ENCODE measurements at places on chromosomes 1 and 21.

DNA sequence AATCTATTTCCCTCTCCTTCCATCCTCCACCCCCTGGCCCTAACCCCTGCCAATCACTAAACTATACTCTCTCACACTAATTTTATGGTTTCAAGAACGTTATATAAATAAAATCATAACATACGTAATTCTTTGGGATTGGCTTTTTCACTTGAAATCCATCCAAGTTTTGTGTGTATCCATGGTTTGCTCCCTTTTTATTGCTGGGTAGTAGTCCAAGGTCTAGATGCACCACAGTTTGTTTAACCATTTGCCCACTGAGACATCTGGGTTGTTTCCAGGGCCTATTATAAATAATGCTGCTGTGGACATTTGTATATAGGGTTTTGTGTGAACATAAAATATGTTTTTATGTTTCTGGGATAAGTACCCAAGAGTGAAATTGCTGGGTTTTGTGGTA lies 61.4 kb downstream of the TEX35 start:
- DNase-seq: no peak

GRCh38 chr1:87588495-87588894 lies 259.8 kb downstream of the LMO4 start:
- no peak for DNase-seq

- DNase-seq: no peak
These were observed 77.2 kb downstream of the DDAH1 start for GRCh38 chr1:85387781-85388180.

DNA sequence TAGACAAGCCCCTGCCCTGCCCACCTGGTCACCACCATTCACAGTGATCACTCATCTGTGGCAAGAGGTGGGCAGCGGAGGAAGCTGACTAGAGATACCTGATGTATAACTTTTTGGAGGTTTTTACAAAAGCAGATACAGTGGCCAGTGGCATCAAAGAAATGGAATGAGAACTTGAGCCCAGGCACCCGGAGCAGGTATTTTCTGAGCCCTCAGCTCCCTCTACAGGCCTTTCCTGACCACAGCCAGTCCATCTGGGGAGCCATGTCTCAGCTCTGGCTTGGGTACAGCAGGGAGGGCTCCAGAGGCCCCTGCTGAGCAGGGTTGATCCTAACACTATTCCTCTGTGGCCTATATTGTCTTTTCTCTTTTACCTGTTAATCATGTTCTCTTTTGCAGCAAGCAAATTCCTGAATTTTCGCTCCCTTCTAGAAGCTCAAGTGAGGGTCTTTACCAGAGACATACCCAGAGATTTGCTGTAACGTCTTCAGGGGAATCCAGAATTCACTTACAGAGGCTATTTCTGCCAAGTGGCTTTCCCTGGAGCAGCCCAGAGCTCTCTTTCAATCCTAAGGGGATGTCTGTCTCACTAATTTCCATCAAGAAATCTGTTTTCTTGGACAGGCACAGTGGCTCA lies 27.3 kb downstream of the GPR157 start:
- DNase-seq: no peak

- DNase-seq: no peak
These were observed 144.3 kb downstream of the DNM3 start for GRCh38 chr1:171985639-171986038.

DNA sequence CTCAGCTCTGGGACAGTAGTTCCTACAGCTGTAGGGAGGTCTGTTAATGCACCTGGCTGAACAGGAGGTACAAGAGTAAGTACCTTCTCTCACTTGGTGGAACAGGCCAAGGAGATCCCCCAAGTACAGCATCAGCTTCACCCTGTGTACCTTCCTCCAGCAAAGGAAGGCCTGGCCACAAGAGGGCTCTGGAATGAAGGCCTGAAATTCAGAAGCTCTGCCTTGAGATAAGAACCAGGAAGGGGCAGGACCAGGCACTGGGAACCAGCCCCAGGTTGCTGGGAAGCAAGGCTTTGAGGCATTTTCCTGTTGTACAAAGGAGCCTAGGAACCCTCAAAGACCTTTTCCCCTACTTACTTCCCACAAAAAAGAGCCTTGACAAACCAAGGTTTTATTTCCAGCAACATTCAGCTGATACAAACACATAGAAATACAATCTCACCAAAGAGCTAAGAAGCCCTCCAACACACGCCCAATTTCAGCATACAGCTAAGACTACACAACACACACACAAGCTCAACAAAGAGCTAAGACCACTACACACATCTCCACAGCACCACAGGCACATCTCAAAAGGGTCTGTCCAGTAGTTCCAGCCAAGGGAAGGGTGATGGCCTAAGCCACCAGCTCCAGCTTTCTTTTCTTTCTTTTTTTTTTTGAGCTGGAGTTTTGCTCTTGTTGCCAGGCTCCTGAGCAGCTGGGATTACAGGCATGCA lies 23.5 kb downstream of the F11R start:
- peak; percentile 17 for DNase-seq

DNA sequence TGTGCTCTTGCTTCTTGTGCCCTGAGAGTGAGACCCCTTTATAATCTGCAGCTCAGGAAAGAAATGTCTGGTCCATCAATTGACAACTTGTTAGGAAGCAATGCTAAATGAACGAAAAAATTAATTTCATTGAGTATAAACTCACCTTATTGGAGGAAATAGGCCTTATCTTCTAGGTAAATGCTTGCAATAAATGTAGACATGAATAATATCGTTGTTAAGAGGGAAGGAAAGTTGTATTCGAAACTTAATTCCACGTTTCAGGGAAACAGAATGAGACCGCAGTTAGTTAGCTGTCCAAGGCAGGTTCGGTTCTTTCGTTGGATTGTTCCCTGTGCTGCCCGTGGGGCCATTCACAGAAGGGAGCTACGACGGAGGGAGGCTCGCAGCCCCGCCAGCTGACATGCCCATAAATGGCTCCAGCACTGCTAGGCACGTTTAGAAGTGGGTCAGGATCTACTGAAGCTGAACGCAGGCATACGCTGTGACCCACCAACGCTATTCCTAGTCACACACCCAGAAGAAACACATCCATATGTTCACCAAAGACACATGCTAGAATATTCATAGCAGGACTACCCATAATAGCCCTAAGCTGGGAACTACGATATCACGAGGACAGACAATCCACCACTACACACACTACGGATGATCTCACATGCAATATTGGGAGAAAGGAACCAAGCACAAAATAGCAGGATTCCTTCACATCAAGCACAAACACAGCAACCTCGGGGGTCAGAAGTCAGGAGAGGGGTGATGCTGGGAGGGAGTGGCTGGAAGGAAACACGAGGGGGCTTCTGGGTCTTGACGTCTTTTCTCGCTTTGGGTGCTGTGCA lies 56.2 kb upstream of the LBR start:
- DNase-seq: no peak

All from T-helper 17 cell (primary cell).